ENCODE measurements at places on chromosomes 1 and 21.
A peak's percentile ranks its signal among the peaks of the same experiment; 100 is the strongest.

- no peak for DNase-seq
Measured at GRCh38 chr1:21001042-21001441, 175.7 kb downstream of the EIF4G3 start.

- DNase-seq: no peak
Measured at GRCh38 chr1:147052677-147053076, 114.6 kb downstream of the NBPF12 start.

GRCh38 chr1:206032380-206033140, 8.9 kb upstream of the CTSE start:
- no peak for DNase-seq

DNA sequence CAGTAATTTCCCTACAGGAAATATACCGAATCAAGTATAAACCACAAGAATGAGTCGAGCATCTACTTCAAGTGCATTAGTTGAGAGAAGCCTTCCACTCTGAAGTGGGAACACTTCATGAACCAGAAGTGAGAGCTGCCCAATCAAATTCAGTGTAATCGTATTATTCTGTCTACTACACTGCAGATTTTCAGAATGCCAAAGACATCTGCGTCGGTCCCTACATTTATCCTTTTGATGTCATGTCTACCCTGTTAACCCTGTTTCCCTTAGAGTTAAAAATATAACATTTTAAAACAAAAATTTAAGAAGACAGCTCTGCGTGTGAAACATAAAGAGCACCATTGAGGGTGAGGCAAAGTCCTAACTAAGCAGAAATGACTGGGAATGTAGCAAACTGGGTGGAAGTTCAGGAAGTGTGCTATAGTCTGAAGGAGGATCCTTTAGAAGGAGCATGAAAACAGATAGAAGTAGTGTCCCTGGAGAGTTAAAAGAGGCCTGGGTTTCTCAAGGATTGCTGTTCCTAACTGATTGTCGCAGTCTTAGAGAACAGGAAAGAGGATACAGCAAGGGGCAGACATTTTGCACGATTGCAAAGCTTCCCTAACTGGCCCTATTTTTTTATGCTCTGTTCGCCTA, 291.2 kb downstream of the PTPRC start:
- peak; percentile 62 for DNase-seq

GRCh38 chr1:9792156-9793042, 31.4 kb downstream of the CLSTN1 start:
- peak; percentile 51 for DNase-seq

GRCh38 chr1:29629814-29630516, 393.6 kb downstream of the PTPRU start:
- no peak for DNase-seq

DNA sequence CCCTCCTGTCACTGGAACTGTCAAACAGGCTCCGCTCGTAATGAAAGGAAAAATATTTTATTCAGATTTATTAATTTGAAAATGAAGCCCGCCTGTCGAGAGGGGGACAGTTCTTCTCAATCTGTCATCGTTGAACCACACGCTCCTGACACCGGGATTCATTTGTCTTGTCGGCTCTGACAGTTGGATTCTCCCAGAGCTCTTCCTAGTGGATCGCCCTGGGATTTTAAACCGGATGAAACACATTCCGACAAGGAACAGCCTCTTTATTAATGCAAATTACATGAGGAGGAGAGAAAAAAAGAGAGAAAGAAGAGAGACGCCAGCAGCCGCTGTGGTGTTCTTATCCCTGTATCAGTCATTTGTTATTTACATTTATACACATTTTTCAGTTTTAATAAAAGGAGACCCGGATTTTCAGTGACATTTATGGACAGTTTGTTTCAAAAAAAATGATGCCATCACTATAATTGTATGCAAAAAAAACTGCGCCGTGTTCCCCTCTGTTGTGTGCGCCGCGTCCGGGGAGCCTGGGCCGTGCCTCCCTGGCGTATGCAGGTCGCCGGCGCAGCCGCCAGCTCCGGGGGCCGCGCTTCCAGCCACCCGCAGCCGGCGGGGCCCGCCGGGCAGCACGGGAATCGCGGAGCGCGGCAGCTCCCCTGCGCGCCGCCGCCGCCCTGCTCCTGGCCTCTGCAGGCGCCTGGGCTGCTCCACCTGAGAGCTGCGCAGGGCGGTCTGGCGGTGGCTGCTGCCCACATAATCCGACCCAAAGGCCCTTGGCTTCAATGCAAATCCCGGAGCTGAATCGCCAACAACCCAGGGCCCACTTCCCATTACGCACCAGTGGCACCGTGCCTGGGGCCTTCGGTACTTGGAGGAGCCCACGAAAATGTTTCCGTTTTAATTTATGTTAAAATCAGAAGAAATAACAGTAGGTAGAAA, 237.9 kb upstream of the PBX1 start:
- peak; percentile 14 for DNase-seq

DNA sequence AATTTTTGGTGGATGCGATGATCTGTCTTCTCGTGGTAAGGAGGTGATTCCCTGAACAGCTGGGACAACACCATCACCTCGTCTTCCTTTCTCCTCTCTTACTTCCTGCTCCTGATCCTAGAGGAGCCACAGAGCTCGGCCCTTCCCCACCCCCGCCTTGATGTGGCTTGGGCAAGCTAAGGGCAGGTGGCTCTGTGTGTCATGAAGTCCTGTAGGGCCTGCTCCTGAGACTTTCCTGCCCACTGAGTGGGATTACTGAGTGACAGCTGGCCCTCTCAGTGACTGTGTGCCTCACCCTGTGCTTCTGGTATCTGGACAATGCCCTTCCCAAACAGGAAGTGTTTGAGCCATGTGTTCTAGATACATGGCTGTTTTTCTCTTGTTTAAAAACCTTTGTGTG, 153.0 kb downstream of the KCNJ6 start:
- no peak for DNase-seq

GRCh38 chr1:159993911-159994310, 37.9 kb downstream of the PIGM start:
- DNase-seq: no peak

GRCh38 chr1:25621876-25622275, 5.3 kb downstream of the MAN1C1 start:
- DNase-seq: no peak

DNA sequence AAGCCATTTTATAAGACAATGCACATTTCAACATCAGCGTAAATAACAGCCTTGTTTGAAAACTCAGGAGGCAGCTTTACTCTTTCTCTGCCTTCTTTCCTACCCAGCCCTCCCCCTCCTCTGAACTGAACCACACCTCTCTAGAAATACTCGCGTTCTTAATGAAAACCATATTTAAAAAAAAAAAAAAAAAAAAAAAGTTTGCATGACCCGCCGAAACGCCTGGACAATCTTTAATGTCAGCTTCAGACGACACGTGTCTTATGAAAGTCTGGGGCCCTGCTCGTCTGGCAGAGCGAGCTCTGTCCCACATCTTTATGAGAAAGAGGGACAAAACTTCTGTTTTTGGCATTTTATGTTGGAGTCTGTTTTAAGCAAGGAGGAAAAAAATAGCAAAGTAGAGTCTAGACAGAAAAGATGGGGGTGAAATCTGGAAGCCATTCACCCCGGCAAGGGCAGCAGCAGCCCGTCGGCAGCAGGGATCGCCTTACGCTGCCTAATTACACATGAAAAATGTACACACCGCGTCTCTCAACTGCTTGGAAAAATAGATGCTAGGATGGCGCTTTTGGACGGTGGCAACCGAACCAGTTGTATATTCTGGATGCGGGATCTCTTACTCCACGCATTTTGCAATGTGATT, 130.4 kb upstream of the ETS2 start:
- DNase-seq: peak; percentile 26

GRCh38 chr1:161379071-161379470, 11.4 kb upstream of the CFAP126 start:
- no peak for DNase-seq

GRCh38 chr1:109751531-109752260, 10.9 kb upstream of the GSTM3 start:
- no peak for DNase-seq

DNA sequence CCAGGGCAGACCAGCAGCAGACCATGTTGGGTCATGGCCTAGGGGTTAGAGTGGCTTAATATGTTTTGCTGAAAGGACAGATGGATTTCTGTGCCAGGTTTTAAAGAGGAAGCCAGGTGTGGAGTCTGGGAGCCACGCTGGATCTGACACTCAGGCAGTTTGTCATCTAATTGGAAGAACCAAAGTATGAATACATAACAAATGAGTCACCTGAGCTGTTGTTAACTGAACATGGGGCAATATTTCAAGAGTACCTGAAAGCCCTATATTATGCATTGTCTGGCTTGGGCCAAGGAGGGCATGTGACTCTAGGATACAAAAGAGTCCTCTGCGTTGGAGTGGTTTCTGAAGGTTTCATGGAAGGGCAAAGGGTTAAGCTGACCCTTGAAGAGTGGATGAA, 70.6 kb downstream of the LMO4 start:
- no peak for DNase-seq

- no peak for DNase-seq
Measured at GRCh38 chr1:12386130-12386529, 156.3 kb downstream of the VPS13D start.

- DNase-seq: no peak
Measured at GRCh38 chr1:110364221-110364620, 25.0 kb downstream of the RBM15 start.

GRCh38 chr1:43004587-43005459, 46.2 kb upstream of the SLC2A1 start:
- DNase-seq: no peak

DNA sequence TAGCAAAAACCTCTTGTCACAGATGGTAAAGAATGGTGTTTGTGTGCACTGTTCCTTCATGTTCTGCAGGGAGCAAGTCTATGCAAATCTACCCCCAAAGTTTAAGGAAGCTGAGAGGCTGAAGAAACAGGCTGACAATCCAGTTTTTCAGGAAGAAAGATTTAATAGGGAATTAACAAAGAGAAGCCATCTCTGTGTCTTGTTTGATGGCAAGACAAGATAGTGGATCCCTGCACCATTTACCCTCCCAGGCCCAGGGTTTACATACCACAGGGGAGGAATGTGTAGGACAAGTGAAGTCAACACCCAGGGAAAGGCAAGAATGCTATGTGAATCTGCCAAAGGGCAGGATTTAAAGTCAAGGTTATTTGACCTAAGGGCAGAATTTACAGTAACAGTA, 48.1 kb upstream of the FNBP1L start:
- DNase-seq: no peak

DNA sequence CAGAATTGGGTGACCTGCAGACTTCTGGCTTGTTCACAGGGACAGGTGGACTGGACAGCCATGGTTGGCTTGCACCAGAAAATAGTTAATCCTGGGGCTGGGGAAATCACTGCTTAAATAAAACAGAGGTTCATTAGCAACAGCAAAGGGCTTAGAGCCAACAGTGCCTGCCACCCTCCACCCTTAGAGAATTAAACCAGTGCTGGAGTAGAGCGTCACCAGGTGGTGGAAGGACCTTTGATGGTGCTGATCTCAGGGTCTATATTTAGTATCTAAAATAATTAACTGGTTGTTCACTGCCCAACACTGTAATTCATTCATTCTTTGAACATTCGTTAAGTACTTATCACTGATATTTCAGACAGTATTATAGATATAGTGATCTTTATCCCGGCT, 34.7 kb upstream of the PDE9A start:
- DNase-seq: no peak

GRCh38 chr1:73765551-73766233, 432.3 kb downstream of the LRRIQ3 start:
- no peak for DNase-seq

DNA sequence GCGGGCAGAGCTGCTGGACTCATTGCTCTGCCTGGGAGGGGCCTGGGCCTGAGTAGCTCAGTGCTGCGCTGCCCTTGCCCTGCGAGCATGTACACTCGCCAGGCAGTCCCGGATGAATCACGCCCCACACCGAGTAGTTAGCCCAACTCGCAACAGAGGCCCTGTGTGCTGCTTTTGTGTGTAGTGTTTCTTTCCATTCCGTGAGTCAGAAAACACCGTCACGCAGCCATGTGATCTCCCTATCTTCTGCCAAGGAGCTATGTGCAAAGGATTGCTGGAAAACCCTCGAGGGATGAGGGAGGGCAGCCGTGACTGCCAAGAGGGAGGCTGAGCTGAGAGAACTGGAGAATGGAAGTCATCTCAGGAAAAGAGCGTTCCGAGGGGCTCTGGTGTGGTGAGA, 37.3 kb downstream of the NENF start:
- peak; percentile 92 for DNase-seq

DNA sequence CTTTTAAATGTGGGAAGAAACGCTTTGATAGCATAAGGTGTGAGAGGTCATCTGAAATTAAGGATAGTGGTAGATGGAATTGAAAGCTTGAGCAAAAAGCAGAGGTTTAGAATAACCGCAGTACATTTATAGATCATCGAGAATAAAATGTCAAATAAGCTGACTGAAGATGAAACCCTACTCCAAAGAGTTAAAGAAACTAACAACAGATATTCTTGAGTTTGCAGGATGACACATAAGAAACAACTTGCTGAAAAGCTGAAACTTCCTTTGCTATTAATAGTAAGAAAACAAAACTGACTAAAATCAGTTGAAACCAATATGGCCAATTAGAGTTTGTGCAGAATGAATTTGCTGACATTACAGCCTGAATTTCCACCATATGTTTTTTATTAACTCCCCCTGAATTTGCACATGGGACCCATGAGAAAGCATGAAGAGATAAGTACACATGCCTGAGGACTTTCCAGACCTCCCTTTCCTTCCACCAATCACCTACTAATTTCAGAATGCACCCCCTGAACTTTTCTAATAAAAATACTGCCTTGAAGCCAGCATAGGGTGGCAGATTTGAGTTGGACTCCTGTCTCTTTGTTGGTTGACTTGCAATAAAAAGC, 1.7 kb upstream of the C1orf185 start:
- no peak for DNase-seq

DNA sequence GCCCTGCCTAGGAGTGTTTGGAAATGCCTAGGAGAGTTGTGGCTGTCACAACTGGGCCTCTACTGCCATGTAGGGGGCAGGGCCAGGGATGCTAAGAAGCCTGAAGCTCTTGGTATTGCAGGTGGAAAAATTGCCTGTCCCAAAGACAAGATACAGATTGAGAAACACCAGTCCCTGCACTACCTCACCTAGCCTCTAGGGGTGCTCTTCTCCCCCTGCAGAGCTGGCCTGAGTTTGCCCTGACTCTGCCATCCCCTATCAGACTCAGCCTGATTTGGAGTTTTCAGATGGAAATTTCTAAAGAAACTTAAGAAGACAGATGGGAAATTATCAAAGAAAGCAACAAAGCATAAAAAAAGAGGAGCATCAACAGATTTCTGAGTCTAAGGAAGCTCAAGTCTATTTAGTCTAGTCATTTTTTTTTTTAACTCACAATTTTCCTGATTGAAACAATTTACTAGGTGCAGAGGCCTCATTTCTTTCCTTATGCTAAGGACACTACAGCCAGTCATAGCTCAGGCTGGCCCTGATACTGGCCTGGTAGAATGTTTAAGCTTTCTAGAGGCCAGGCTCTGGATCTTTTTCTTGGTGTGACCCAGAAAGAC, 61.4 kb upstream of the LRRN2 start:
- DNase-seq: peak; percentile 42

- no peak for DNase-seq
Measured at GRCh38 chr1:201264554-201264953, 18.8 kb upstream of the PKP1 start.

GRCh38 chr1:61130338-61131000, 48.1 kb downstream of the NFIA start:
- no peak for DNase-seq

GRCh38 chr1:18631496-18632217, 1.0 kb downstream of the PAX7 start:
- no peak for DNase-seq

- DNase-seq: no peak
Measured at GRCh38 chr1:36359911-36360550, 25.7 kb downstream of the STK40 start.
